T follicular helper cell (primary cell): ENCODE measurements at places on chromosomes 1 and 21.

DNA sequence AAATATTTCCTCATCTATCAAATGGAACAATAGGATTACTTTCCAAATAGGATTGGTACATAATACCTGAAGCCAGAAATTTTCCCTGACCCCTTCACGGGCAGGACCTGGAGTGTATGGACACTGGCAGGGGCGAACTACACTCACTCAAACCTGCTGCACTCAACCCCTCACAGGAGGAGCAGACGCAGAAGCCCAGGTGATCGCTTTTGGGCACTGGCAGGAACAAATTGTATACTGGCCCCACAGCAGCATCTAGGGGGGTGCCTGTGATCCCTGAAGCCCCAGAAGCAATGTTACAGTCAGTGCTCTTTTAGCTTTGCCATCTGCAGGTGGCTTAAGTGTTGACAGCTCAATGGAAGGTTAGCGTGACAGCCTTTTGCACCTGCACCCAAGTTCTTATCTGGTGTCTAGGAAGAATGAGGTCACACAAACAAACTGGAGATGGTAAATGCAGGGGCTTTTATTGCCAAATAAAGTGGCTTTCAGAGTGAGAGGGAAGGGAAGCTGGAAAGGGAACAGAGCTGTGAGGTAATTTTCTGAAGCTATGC lies 199.2 kb upstream of the NEGR1 start:
- no peak for DNase-seq

GRCh38 chr21:29368906-29369305 lies 70.2 kb downstream of the BACH1 start:
- no peak for DNase-seq

GRCh38 chr1:44950892-44951291 lies 35.5 kb downstream of the EIF2B3 start:
- DNase-seq, result no peak

DNA sequence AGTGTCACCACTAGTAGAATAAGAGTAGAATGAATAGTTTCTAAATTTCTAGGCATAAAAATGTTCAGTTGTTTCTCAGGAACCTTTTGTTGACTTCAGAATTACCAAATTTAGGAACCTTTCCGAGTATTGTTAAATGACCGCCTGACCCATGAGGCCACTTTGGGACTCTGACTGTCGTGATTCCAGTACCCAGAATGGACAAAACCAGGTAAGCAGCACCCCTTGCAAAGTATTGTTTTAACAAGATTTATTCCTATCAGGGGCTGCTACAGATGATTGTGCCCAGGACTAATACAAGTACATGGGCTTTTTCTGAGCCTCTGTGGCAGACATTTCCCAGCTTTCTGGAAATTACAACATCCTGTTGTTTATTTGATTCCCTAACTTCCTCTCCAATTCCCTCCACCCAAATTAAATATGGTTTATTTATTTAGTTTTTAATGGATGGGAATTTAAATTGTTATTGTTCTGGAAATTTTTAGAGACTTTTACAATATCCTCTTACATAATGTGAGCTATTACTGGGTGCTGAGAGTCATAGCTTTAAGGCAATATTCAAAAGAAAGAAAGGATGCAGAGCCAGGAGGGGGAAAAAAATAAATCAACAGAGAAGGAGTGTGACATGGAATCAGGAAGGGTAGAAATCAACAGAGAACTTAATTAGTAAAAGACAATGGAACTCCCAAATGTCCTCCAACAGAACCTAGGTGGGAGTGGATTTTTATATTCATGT lies 37.4 kb upstream of the NTPCR start:
- DNase-seq, result no peak

GRCh38 chr1:202228484-202229122 lies 35.0 kb downstream of the LGR6 start:
- DNase-seq, result no peak

- DNase-seq, result no peak
Measured at GRCh38 chr1:160428053-160428452, 27.7 kb downstream of the VANGL2 start.

DNA sequence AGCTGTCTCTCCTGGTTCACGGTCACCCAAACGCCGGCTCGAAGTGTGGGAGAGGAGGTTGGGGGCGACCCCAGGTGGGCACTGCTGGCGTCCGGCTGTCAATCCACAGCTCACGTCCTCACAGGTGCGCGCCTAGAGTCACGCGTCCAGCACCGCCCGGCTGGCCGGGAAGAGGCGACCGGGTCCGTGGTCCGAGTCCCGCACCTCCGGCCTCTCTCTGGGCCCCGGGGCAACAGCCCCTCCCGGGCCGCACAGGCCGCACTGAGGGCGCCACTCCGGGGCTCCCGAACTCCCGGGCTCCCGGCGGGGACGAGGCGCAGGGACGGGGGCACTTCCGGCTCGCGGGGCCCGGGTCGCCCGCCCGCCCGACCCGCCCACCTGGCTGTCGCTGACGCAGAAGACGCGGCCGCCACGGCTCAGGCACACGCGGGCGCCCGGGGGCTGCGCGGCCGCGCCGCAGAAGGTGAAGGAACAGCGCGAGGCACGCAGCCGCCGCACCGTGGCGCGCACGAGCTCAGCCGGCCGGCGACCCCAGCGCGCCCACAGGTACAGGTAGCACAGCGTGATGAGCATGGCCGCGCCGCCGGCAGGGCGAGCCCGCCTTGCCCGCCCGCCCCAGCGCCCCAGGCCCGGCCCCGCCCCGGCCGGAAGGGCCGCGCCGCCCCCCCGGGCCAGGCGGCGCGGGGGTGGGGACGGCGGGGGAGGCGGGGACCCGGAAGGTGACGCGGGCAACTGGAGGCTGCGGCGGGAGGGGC lies at the start of gene HLCS:
Gene HLCS, minus strand, starts transcription at position 604 of the 755 bp plus-strand sequence. Its CDS starts 31 bp downstream, at position 573.
- peak; percentile 59 for DNase-seq

DNA sequence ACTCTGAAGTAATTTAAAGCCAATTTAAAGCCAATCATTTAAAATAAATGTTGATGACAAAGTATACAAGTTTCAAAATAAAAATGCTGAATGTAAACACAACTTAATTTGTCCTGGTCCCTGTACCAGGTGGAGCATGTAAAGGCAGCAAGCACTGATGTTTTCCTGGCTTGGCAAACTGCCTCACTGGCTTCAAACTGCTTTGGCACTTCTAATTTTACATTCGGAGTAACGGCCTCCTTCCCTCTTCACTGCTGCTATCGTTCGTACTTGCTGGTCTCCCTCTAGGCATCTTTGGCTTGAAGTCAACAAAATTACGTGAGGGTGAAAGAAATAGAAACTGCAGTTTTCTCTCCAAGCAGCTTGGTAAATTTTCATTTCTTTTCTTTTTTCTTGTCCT lies 287.9 kb downstream of the LTN1 start:
- no peak for DNase-seq

GRCh38 chr1:207787776-207788175 lies 35.9 kb downstream of the CD46 start:
- no peak for DNase-seq
